ENCODE measurements at places on chromosomes 16 and 17.

DNA sequence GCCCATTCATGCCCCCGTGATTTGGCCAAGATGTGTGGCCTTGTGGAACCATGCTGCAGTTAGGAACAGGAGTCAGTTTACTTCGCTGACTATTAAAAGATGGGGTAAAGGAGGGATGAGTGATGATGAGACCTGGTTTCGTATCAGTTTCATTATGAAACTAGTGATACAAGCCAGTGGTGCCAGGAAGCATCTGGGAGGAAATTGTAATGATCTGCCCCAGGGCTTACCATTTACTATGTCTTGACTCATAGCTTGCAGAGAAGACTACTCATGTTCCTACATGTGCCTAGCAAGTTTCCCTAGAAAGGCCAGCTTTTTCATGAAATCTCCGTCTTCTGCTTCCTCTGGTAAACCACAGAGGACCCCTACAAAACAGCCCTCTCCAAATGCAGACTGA lies 23.2 kb downstream of the CDH3 start:
- DNase-seq, result no peak

DNA sequence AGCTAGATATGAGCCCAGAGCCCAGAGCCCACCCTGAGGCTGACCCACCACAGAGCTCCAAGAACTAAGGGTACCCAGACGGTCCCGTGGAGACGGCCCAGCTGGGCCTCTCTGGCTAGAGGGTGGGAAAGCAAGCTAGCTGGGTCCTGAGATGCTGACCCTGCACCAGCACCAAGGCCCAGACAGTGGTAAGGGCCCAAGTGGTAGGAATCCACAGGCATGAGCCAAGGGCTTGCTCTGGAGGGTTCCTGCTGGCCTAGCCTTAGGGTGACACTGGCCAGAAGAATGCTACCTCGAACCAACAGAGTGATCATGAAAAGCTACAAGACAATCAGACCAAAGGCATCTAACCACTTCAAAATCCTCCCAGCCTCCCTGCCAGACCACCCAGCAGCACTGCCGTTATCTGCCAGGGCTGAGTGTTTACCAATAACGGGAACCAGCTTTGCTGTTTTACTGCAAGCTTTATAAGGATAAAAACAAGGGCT lies 13.2 kb downstream of the HIC1 start:
- DNase-seq, result no peak

- DNase-seq, result no peak
Observed at GRCh38 chr16:7998789-7999453, 591.4 kb downstream of the TMEM114 start.

- no peak for DNase-seq
Observed at GRCh38 chr17:78252111-78252634, 20.7 kb downstream of the TMEM235 start.

DNA sequence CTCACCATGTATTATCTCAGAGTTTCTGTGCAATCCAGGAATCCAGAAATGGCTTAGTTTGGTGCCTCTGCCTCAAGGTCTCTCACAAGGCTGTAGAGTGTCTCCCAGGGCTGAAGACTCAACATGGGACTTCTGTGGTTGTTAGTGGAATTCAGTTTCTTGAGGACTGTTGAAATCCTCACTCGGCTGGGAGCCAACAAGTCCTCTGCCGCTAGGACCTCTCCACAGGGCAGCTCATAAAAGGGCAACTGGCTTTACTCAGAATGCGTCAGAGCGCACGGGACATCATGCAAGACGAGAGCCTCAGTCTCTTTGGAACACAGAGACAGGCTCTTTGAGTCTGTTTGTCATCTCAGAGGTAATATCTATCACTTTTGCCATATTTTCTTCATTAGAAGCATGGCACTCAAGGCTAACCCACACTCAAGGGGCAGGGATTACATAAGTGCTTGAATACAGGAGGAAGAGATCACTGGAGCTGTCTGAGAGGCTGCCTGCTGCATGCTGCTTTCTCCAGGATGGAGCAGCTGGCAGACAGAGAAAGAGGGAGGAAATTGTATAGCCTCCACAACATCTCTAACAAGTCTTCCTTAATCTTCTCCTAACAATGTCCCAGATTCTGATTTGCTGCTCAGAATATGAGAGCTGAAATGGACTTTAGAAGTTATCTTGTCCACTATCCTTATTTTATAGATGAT lies 97.5 kb upstream of the ASIC2 start:
- DNase-seq, result no peak

DNA sequence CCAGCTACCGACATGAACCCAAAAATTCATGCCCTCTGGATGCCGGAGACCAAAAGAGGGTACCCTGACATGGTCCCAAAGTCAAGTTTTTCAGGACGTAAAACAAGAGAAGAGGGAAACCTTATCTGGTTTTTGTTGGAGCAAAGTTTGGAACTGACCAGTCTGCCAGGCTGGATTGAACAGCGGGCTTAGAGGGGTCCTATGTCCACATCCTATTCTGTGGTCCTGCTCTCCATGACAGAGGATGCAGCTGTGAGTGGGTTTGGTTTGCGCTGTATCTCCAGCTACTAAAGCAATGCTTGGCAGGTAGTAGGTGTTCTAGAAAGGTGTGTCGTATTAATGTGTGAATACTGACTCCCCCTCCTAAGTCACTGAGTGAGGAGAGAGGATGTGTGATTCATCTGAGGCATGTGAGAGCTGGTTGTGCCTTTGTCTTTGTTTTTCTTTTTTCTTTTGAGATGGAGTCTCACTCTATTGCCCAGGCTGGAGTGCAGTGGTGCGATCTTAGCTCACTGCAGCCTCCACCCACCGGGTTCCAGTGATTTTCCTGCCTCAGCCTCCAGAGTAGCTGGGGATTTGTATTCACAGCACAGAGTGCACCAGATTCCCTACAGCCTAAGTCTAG lies 31.0 kb downstream of the PMM2 start:
- no peak for DNase-seq

DNA sequence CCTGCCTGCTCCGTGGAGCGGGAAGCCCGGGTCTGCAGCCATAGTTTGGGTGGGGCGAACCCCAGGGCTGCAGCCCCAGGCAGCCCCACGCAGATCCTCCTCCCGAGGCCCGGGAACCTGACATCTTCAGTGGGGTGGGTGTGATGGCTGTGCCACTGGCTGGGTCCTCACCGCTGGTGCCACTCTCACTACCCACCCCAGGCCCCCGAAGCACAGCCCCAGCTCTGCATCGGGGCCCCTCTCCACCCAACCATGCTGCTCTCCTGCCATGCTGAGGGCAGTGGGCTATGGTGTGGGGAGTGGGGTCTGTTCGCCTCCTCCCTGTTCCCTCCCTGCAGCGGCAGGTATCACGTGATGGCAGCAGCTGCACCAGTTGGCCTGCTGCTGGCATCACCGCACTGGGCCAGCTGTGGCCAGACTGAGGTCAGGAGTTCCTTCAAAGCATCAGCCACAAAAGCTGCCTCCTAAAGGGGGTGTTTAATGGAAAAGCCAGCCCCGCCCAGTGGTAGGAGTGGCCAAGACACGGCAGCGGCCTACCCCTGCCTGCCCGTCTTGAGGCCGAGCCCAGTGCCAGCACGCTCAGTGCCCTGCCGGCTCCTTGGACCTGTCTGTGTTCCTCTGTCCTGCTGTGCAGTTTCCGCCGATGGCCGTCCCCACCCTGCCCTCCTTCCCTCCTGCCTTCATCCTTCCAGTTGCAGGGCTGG lies 10.8 kb downstream of the KCTD5 start:
- DNase-seq, result peak; percentile 44

- no peak for DNase-seq
Observed at GRCh38 chr16:85103114-85104079, 8.9 kb downstream of the CIBAR2 start.

DNA sequence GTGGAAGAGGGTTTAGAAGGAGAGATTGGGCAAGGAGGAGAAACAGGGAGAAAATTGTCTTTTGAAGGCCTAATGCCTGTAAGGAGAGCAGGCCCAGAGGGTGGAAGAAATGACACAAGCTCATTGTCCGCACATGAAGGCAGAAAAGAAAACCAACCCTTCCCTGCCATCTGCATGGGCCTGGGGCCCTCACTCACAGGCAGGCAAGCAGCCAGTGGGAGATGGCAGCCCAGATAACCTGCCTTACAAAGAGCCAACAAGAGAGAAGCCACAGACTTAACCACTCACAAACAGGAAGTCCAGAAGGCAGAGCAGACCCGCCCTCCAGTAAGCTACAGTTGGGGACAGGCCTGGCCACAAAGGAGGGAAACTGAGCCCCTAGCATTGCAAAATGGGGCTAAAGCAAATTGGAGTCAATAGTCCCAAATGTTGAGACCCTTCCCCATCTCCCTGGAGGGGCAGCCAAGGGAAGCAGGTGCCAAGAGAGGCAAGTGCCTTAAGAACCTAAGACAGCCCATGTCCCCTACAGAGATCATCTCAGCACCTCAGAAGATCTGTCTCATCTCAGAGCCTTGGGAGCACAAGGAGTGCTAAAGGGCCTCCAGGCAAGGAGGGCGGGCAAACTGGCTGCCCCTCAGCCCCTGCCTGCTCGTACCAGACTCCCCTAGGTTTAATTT lies 7.3 kb upstream of the TSPOAP1 start:
- no peak for DNase-seq

- peak; percentile 29 for DNase-seq
Observed at GRCh38 chr16:69448470-69449193, 24.2 kb downstream of the CYB5B start.

DNA sequence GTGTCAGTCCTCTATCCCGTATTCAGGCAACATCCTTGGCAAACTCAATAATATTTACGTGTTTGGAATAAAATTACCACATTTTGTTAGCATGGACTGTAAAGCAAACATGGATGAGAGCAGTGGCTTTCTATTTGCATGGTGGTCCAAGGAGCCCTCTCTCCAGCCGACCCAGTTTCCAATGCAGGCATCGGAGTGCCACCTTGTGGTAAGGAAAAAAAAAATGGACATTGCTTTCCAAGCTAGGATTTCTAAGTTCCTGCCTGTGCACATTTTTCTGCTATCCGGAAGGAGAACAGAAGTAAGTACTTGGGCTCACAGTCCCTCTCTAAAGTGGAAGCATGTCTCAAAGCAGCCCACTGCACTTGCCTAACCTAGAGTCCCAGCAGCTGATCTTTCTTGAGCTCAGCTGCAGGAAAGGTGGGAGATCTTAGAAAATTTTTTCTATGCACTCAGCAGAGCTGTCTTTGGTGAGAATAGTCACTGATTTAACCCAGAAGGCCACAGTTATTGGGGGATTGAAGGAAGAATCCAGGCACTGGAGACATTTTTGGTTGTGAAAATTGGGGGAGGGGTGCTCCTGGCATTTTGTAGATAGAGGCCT lies 46.0 kb upstream of the ERCC4 start:
- DNase-seq, result no peak

- DNase-seq, result no peak
Observed at GRCh38 chr16:48110982-48111381, 44.8 kb downstream of the ABCC12 start.

DNA sequence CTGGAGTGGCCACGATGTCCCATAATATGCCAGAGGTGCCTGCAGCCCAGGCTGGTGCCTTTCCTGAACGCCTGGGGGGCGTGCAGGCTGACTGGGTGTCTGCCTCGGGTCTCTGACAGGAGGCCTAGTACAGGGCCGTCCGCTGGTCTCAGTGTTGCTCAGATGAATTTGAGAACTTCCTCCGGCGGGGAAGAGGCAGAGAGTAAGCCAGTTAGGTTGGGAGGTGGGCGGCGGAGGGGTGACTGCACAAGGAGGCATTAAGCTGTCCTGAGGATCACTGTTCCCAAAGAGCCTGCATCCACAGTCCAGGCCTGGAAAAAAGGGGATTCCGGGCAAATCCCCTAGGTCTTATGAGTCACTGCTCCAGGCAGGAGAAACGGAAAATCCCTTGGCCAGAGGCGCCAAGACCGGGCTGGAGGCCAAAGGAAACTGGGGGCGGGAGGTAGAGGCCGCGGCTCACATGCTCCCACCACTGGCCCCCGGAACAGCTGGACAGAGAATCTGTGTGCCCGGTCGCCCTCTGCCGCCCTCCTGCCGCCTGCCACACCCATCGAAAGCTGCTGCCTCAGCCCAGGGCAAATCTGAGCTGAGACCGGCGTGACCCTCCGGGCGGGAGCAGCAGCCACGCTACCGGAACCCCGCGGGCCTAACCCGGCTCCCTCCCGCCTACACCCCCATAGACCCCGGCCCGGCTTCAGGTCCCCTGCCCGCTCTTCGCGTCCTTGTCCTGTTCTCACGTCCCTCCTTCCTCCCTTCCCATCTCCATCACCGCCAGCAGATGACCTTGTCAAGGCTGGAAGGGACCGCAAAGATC lies 1.2 kb downstream of the TRIM47 start:
- DNase-seq, result peak; percentile 92

DNA sequence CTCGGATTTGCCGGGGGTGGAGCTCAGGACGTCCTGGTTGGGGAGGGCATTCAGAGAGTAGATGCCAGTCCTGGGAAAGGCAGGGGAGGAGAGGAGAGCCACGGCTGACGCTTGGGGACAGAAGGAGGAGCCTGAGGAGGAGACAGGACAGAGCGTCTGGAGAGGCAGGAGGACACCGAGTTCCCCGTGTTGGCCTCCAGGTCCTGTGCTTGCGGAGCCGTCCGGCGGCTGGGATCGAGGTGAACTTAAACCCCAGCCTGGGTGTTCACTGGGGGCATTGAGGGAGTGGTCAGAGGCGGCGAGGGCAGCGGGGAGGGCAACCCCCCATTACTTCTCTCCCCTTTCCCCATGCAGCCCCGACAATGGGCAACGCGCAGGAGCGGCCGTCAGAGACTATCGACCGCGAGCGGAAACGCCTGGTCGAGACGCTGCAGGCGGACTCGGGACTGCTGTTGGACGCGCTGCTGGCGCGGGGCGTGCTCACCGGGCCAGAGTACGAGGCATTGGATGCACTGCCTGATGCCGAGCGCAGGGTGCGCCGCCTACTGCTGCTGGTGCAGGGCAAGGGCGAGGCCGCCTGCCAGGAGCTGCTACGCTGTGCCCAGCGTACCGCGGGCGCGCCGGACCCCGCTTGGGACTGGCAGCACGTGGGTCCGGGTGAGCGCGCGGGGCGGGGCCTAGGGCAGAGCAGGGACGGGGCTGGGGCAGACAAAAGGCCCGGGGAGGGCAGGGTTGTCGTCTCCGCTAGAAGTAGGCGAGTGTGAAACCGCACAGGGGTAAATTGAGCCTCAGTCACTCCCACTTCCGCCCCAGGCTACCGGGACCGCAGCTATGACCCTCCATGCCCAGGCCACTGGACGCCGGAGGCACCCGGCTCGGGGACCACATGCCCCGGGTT lies 3.7 kb downstream of the NOL3 start:
- DNase-seq, result peak; percentile 77

GRCh38 chr16:2852731-2853507 lies 5.1 kb downstream of the PRSS22 start:
- no peak for DNase-seq

- DNase-seq, result no peak
Observed at GRCh38 chr17:82974136-82974952, 105.1 kb upstream of the METRNL start.

GRCh38 chr16:20847550-20847949 lies 41.2 kb downstream of the REXO5 start:
- DNase-seq, result no peak

Measured in retinal pigment epithelial cell (primary cell).